ENCODE measurements at places on chromosomes 16 and 17. TPM values are rescaled to one million over a fixed set of nuclear protein-coding genes. Genes with fewer than 3 reads are reported as not detected.

DNA sequence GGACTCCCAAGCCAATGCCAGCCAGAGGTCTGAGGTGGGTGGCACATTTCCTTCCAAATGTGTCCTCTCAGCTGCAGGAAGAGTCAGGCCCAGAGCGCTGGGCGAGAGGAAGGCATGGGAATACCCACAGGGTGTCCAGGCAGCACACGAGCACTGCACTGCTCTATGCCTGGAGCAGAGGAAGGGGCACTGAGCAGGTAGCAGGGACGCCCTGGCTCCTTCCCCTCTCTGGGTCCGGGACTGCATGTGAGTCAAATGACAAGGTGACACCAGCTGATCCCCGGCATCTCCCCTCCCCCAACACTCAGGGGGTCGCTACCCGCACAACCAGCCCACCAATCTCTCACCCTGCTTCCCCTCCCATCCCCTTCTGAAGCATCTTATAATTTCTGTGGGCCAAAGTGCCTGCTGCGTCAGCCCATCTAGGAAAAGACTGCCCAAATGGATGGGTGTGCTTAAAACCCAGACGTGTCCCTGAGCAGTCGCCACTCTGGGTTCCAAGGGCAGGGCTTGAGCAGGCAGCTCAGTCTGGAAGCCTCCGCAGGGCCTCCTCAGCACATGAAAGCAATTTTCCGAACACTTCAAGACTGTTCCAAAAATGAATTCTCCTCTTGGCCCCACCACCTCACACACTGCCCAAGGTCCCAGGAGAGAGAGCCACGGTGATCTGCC lies 12.0 kb upstream of the BCAR1 start:
- no peak for DNase-seq

- DNase-seq, result no peak
These were observed 15.9 kb downstream of the NARF start for GRCh38 chr17:82474223-82475010.

FSCN2 gene
- total RNA-seq, result 0.26 TPM

DNA sequence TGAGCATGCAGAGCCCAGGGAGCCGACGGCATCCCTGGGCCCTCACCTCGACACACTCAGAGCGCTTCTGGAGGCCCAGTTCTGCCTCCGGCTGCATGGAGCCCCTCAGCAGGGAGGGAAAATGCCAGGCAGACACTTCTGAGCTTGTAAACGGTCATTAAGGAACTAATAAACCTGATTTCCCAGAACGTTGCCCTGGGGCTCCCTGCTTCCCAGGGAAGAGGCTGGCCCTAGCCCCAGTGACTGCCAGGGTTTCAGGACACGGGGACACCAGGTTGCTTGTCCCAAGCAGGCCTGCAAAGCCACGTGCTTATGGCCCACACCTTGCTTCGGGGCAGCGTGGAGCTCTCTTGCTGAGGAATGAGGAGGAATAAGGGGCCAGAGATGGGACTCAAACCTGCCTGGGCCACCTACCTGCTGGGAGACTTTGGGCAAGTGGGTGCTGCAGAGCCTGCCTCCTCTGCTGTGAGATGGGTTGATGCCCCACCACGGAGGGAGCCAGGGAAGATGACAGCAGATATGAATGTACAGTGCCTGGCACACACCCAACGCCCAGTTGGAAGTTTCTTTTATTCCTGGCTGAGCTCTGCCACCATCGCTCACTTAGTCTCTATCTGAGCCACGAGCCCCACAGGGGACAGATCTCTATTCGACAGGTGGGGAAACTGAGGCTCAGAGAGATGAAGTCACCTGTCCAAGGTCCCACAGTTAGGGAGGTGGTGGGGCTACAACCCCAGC lies 5.4 kb downstream of the RHBDF2 start:
- peak; percentile 54 for DNase-seq

GRCh38 chr16:55643161-55643970 lies 12.4 kb upstream of the SLC6A2 start:
- no peak for DNase-seq

DNA sequence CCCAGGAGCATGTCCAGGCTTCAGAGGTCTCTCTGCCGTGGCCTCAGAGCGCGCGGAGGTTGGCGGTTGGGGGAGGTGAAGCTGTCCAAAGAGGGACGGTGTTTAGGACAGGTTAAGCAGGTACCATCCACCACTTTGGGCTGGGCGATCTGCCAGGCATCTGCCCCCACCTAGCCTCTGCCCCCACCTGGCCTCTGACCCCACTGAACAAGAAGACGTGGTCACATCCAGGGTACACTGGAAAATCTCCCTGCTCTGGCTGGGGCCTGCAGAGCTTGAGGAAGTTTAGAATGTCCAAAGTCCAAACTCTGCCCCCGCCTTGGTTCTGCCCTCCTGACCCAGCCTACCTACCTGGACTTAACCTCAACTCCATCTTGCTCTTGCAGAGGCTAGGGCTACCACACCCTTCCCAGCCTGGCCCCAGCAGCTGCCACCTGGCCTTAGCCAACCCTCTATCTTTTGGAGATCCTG lies 1.6 kb downstream of the ITGA3 start:
- DNase-seq, result no peak

KRTAP2-3 gene
- not detected for total RNA-seq

FMNL1 gene
- total RNA-seq, result 1.4 TPM

RPRML gene
- total RNA-seq, result not detected

DNA sequence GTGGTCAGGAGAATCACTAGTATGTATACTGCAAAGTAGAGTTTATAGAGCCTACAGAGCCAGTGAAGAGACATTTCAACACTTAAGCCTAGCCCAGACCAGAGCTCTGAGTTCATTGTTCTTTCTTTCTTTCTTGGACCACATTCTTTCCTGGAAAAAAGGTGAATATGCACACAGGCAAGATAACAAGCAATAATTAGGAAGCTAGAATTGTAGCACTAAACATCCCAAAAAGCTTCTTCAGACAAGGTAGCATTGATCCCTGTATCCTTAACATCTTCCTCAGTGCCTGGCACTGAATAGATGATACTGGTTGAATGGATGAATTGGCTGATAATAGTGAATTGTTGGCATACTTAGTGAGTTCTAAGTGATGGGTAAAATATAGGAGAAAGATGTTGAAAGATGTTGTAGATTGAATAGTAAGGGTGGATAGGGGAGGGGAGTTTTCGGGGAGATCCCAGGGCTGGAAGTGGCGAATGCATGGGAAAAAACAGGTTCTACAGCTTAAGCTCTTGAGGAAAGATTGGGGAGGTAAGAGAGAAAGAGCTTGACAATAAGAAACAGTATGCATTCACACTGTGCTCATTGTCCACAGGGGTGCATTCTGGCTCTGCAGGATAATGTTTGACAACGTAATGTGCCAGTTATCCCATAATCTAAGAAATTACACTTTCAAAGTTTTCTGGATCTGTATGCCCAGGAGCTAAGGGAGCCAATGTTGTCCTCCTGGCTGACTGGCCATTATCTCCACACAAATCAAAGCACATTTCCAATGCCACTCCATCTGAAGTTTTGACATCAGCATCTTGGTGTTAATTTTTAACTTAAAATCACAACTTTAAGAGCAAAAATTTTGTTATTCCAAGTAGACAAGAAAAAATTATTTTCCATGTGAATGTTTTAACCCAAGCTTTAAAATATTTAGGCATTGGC lies 35.6 kb downstream of the TUBD1 start:
- no peak for DNase-seq

DNA sequence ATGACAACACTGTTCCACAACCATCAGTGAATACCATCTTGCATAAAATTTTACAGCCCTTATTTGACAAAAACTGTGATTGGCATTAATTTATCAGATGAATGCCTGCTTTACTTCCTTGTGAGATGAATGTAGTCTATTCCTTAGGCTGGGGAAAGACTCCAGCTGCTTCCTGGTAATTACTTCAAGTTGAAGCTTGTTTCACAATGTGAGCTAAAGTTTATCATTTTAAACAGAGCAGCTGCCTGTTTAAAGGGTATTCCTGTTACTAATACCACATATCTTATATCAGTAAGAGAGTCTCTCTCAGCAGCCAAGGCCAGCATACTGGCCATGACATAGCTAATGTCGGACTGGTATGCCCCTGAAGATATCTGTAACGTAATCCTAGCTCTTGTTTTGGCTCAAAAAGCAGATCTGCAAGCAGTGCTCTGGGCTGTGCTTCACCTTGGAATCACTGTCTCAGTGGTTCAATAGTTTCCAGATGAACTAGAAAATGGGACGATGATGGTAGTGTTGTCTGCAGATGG lies 13.2 kb upstream of the ARL2BP start:
- DNase-seq, result no peak

GRCh38 chr17:12390631-12391030 lies 275.1 kb upstream of the MYOCD start:
- DNase-seq, result no peak

GRCh38 chr16:70769761-70770160 lies 31.2 kb downstream of the VAC14 start:
- no peak for DNase-seq

RTN4RL1 gene
- total RNA-seq, result 1.0 TPM

DNA sequence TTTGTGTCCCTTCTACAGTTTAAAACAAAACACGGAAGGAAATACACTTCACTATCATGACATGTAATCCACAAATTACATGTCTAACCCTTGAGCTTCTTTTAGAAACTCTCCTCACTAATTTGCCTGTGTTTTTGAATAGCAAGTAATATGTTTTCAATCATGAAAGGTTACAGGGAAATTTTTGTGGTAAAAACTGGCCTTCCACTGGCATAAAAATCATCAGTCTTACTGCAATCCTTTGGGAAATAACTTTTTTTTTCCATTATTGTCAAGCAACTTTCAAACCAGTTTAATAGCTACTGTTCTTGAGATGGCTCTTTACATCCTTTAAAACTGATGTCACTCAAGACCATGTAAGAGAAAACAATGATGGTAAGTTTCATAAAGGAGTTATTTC lies 27.0 kb downstream of the MYO1D start:
- DNase-seq, result no peak

GRCh38 chr16:88722784-88723506 lies 16.6 kb downstream of the CTU2 start:
- no peak for DNase-seq

- peak; percentile 65 for DNase-seq
These were observed 346.9 kb upstream of the PSMD7 start for GRCh38 chr16:73949574-73950320.

DNA sequence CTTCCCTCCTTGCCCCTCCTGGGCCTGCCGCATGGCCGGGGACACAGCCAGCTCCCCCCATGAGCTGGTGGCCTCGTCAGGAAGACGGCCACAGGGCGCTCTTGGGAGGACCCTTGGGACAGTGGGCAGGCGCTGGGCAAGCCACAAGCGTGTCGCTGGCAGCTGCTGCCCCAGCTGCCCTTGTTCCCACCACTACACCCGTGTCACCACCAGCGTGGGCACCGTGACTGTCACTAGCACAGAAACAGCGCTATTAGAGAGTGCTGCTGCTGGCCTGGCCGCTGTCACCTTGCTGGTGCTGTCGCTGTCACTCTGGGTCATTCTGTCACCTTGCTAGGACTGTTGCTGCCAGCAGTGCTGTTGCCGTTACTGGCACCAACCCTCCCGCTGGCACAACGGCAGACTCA lies 47.2 kb downstream of the ZFPM1 start:
- no peak for DNase-seq

MVP gene
- 5.6 TPM for total RNA-seq

OR1A1 gene
- total RNA-seq, result not detected

GRCh38 chr17:3025421-3026124 lies 37.8 kb downstream of the OR1D5 start:
- no peak for DNase-seq

- DNase-seq, result no peak
These were observed 2277.7 kb downstream of the TP53TG3F start for GRCh38 chr16:35737076-35737475.

DNA sequence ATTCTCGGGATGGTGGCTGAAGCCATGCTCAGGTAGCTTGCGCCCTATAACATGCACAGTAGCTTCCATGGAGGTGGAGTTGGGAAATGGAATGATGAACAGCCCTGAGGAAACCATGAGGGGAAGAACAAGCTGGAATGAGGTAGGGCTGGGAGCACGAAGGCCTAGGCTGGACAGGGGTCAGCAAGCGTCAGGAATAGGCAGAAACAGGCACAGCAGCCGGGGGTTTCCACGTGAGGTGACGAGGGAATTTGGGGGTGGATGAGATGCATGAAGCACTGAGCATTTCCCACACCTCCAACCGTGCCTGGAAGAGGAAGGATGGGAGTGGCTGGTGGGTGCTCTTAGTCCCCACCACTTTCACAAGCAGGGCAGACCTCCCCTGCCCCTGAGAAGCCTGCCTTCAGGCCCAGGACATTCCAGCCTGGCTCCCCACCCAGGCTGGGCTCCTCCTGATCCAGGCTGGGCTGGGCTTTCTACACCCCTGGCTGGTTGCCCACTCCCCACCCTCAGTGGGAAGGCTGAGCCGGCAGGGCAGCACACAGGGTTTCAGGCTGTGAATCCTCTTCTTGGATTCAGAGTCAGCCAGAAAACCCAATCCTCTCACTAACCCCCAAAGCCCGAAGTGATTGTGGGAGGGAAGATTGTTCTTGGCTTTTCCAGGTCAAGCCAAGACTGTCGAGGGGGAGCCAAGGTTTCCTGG lies 21.9 kb downstream of the PLEKHG4 start:
- DNase-seq, result no peak

- no peak for DNase-seq
These were observed 18.3 kb upstream of the CBX8 start for GRCh38 chr17:79814974-79815835.

DNA sequence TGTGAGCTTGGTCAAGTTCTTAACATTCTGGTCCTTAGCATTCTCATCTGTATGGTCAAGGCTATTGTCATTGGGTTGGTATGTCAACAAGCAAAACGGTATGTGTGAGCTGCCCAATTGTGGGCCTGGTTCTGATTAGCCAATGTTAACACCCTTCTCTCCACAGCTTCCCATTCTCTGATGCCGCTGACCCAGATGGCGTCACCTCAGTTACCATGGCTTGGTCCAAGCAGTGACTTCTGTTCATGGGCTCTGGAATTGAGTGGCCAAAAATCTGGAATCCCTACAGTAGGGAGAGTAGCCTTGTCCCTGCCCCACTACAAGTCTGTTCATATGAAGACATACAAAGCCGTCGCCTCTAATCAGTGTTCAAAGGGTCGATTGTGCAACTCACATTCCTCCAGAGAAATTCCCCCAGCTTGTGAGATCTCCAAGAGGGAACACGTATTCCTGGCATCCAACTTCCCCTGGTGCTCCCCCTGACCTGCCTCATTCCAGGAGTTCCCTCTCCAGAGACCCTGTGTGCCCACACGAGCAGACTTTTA lies 15.8 kb downstream of the TMEM98 start:
- no peak for DNase-seq

- DNase-seq, result peak; percentile 51
These were observed 57.7 kb upstream of the SLC25A19 start for GRCh38 chr17:75346906-75347305.

SCGB1C2 gene
- total RNA-seq, result not detected

- no peak for DNase-seq
These were observed 105.7 kb downstream of the PITPNC1 start for GRCh38 chr17:67482764-67483163.

- no peak for DNase-seq
These were observed 5.4 kb downstream of the METTL22 start for GRCh38 chr16:8626946-8627345.

Data from A673 (cell line).